Stimulated activated CD8-positive, alpha-beta memory T cell treated with anti-CD3 and anti-CD28 coated beads, Interleukin-7, amount 100 ng/mL, for 1 hour (primary cell): ENCODE measurements at places on chromosomes 5 and 9.

GRCh38 chr9:121704281-121704680 is 52.8 kb downstream of the DAB2IP start:
- no peak for DNase-seq

DNA sequence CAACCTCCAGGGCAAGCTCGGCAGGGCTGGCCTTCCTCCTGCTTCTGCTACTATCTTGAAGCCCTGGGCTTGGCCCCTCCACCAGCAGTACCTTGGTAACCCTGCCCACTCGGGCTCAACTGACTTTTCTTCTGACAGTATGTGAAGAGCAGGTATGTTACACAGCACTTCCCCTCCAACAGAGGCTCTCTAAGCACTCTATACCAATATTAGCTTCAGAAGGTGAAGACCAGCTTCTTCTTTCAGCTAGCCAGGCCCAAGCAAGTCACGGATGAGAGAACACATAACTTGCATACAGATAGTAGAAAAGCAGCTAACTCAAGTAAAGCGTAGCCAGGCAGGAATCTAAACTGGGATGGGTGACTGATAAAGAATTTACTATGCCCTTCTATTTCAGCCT is 64.3 kb downstream of the FEM1C start:
- DNase-seq = no peak

DNA sequence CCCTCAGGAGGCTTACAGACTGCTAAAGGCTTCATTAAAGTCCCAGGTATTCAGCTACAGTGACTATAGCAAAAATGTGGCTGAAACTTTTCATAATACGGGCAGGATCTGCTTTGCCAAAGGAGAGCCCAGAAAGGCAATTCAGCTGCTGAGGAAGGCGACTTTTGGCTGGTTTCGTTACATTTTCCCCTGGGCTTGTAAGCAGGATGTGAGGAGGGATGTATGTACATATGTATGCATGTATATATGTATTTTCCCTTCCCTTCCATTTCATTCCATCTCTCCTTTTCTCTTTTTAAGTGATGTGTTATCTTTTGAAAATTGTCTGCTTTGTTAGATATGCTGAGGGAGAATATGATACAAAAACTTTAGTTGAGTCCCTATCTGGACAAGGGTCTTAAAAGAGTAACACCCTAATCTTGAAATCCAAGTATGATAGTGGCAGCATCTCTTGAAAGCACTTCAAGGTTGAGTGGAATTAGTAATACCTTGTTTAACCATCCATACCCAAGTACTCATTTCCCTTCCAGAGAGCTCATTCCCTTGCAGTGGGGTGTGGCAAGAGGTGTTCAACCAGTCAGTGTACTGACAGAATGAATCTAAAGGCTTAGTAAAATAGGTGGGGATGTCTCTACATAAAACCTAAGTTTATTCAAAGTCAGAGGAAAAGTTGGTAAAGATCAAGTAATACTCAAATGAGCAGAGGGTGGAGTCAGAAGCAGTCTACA is 28.7 kb downstream of the RAD1 start:
- no peak for DNase-seq

GRCh38 chr5:165723931-165724330 is 2218.5 kb downstream of the MAT2B start:
- DNase-seq = no peak

DNA sequence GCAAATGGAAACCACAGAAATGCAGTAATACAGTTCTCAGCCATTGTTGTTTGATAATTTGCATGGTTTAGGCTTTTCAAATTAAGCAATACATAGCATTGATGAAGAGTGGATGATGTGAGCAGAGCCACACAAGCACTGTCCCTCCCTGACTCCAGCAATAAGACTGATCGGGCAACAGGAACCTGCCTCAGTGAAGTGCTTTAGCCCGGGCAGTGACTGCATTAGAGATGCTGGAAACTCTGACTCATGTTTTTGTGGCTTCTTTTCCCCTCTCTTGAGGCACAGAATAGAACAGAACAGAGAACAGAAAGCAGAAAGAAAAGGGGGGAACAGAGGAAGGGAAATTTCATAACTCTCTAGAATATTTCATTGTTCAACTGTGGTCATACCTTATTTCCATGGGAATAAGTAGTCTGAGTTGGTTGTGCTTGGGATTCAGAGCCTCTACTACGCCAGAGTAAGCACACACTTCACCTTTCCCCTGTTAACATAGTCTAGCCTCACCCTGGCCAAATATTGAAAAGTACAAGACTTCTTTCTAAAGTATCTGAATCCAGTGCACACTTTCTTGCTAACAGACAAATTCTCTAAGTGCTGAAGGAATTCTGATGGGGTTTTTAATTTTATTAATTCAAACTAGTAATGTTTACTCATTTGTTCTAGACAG is 164.8 kb upstream of the VCAN start:
- no peak for DNase-seq

GRCh38 chr5:27511061-27511460 is 472.7 kb upstream of the CDH9 start:
- DNase-seq = no peak

- DNase-seq = no peak
These were observed 617 bp upstream of the PTPRD start for GRCh38 chr9:10613419-10613818.

GRCh38 chr9:96168882-96169281 is 133.1 kb downstream of the HSD17B3 start:
- no peak for DNase-seq

GRCh38 chr5:168879331-168879730 is 300.2 kb upstream of the PANK3 start:
- DNase-seq = no peak

- DNase-seq = no peak
These were observed 434.7 kb upstream of the ZNF608 start for GRCh38 chr5:125181159-125181558.

DNA sequence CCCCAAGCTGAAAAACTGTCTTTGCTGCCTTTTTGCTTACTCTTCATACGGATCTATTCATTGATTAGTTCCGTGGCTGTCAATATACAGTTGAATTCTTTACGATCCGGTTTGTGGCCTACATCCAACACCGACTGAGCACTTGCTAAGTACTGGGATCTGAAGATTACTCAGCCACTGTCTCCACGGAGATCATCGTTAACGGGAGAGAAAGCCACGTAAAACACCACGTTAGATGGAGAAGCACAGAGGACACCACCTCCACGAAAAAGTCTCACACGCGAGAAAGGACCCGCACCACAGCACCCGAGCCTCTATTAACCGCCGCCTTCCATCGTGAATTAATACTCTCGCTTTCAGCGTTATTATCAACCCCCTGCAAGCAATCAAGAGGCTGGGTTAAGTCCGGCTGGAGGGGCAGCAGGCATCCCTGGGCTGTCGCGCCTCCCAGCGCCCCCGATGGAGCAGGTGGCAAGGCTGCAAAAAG is 650 bp downstream of the ELP1 start:
- no peak for DNase-seq
